ENCODE measurements at places on chromosomes 5 and 9.

DNA sequence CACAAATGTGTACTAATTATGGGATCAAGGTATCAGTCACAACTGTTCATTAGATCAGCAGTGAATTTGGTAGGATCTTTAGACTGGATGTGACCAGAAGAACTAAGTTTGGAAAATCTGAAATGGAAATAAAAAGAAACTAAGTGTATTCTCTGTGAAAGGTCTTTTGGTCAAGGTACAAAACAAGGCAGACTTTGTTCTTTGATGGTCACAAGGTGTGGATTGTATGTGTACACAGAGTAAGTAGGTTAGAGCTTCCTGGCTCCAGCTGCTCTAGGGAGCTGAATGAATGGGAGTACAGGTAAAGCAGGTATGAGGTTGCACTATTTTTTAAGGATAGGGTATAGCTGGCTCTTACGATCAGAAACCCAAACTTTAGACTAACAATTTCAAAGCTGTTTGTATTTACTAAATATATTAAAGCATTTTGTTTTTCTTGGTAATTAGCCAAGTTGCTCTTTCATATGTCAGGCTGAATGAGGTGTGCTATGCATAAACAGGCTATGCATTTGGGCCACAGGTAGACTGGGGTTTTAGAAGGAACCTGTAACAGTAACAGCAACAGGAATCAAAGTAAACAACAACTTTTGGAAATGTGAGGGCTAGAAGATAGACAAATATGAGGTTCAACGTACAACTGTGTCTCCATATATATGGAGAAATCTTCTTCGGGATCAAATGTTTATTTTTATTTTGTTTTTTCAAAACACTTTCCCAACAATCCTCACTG, 32.5 kb downstream of the FAM169A start:
- no peak for DNase-seq

GRCh38 chr5:94329115-94329514, 289.3 kb downstream of the KIAA0825 start:
- DNase-seq = no peak

GRCh38 chr5:108078345-108078744, 303.6 kb downstream of the FBXL17 start:
- DNase-seq = no peak

DNA sequence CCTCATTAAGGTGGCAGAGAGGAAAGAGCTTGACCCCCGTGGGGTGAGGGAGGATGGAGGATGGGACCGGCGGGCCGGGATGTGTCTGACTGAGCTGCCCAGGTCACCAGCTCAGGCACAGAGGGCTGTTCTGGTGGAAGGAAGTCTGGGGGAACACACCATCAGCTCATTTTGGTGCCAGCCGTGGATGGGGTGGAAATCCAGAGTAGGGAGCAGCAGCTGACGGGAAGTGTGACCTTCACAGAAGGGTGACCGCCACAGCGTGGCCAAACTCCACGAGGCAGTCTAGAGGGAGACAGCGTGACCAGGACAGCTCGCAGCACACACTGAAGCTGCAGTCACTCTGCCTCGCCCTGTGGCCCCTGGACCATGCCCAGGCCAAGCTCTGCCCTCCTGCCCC, 45.3 kb upstream of the PHYKPL start:
- DNase-seq = no peak

- no peak for DNase-seq
These were observed 18.2 kb upstream of the SLC30A5 start for GRCh38 chr5:69075522-69076179.

DNA sequence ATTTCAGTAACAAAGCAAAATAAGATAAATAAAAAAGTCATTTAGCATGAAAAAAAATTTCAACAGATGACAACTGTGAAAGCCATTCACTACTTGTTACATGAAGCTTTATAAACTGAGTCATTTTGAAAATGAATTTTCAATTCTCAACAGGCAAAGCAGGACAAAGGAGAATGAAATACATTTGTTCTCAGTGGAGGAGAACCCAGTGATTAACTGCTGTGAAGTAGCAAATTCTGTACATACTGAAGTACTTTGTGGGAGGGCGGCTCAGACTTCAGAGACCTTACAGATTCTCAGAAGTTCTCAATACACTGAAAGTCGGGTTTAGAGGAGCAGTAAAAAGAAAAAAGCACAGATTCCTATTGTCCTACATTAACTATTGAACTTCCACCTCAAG, 21.7 kb downstream of the SKIC3 start:
- DNase-seq = no peak

DNA sequence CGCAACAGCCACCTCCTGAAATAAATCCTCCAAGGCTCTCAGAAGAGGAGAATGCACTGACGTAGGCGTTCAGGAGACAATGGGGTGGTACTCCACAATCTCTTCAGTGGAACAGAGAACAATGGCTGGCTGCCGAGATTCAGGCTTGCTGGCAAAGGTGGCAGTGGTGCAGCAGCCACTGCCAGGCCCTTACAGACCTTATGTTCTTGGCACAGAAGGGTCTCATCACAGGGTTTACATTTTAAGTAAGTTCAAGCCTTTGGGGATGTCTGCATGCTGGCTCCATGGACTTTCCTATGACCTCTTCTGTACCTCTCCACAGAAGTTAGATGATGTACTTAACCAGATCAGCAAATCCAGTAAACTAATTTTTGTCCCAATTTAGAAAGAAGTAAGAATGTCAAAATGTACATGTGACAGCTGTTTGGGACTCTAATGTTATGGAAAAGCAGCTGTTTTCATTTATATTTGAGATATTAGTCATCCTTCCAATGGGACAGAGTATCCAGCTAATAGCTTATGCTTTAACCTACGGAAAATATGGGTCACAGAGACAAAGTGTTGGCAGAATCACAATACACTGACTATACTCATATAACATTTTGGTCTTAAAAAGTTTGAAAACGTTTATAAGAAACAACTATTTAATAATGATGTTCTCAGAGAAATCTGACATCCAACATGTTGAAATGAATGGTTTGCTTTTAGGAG, 180.9 kb downstream of the MAPKAP1 start:
- DNase-seq = no peak

DNA sequence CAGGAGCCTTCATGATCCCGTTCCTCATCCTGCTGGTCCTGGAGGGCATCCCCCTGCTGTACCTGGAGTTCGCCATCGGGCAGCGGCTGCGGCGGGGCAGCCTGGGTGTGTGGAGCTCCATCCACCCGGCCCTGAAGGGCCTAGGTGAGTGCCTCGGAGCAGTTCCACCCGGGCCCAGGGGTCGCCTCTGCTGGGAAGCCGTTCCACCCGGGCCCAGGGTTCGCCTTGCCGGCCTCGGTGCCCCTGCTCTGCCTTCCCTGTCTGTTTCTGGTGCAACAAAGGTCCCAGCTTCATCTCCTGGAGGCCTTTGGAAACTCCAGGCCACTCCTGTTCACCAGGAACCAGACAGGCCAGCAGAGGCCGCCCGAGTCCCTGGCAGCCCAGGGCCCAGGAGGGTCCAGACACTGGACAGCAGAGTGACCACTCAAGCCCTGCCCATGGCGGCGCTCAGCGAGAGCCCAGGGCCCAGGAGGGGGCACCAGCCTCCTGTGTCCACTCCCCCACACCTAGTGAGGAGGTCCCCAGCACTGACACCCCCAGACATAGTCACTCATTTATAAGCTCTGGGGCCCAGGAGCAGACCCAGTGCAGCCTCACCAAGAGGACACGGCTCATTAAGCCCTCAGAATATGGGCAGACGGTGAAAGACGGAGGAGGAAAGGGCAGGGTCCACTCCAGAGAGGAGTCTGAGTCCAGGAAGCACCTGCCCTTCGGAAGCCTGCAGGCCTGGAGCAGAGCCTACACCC, 7.5 kb downstream of the SLC6A19 start:
- DNase-seq = no peak

DNA sequence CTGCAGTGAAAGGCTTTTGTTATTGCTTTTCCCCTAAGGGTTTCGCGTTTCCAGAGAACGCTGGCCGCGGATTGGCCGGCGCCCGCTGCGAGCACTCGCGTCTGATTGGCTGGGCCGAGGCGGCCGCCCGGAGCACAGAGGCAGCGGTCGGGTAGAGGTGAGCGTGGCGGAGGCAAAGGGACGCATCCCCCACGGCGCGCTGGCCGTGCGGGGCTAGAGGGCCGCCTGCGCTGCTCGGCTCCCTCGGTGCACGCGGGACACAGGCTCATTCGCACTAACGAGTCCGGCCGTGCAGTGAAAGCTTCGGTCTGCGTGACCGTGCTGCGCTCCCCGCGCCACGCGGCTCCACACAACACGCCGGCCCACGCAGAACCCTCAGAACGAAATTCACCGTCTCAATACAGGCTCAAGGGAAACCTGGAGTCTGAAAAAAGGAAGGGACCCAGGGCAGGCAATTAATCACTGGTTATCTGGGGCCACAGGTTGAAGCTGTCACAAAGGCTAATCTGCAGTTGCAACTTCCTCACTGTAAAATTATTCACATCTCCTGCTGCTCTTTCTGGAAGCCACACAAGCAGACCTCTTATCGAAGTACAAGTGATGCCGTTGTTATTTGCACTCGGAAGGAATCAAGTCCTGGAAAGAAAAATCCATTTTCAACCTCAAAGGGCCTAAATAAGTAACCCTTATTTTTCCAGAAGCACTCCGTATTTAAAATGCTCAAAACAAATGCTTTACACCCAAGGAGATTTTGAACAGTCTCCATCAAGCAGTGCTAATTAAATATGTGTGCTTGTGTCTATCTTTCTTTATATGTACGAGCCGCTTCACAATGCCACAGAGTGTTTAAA, 94.6 kb downstream of the ZNF608 start:
- DNase-seq = no peak

- no peak for DNase-seq
These were observed 1341.4 kb upstream of the NUDT12 start for GRCh38 chr5:104903941-104904340.

- DNase-seq = no peak
These were observed 4.2 kb downstream of the NMUR2 start for GRCh38 chr5:152400846-152401245.

Data from epithelial cell of prostate (primary cell).